ENCODE measurements at places on chromosomes 6 and 20.

DNA sequence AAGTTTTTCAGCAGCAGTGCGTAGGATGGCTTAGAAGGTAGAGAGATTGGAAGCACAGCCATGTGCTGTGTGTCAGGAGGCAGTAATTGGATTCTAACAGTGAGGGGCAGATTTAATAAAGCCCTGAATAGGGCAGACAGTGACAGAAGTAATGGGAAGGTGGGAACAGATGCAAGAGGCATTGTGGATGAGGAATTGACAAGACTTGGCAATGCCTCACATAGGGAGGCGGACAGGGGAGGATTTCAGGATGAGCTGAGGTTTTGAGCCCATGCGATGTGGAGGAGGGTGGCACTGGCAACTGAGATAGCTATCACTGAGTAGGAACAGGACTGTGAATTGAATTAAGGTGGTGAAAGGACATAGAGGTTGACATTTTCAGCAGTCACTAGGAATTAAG is 262.2 kb upstream of the FLRT3 start:
- DNase-seq, result no peak

- no peak for DNase-seq
Observed at GRCh38 chr20:33285861-33286495, 3.0 kb downstream of the BPIFB1 start.

GRCh38 chr6:33691456-33692077 is 19.9 kb downstream of the UQCC2 start:
- no peak for DNase-seq

GRCh38 chr6:159726255-159726917 is 920 bp upstream of the WTAP start:
- DNase-seq, result no peak

DNA sequence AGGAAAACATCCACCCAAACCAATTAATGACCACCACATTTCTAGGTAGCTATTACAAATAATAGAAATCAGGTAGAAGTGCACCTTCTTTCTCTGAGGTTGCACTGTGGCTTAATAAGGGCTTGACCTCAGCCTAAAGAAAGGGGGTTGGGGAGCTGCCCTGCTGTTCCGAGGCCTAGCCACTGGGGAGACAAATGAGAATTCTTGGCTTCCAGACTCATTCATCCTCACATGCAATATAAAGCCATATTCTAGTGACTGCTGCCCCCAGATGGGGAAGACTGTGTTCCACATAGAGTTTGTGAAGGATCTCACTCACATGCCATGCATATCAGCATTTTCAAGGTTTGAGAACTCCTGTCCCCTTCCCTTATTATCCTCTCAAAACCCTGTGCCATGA is 22.9 kb downstream of the SAYSD1 start:
- DNase-seq, result peak; percentile 18

DNA sequence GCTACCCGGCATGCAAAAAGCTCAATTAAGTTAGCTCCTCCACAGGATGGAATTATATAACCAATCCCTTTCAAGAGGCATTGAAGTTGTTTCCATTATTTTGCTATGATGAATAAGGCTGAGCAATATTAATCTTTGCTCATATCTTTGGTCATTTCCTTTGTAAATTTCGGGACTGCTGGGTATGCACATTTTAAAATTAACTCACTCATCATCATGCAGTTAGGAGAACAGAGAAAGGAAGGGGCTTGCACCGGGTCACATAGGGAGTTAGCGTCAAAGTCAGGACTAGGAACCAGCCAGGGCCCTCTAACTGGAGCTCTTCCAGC is 430 bp upstream of the FAM110A start:
- no peak for DNase-seq

- DNase-seq, result no peak
Observed at GRCh38 chr6:169807229-169807628, 55.8 kb downstream of the ERMARD start.

GRCh38 chr6:27161946-27162603 is 85.4 kb upstream of the PRSS16 start:
- no peak for DNase-seq

DNA sequence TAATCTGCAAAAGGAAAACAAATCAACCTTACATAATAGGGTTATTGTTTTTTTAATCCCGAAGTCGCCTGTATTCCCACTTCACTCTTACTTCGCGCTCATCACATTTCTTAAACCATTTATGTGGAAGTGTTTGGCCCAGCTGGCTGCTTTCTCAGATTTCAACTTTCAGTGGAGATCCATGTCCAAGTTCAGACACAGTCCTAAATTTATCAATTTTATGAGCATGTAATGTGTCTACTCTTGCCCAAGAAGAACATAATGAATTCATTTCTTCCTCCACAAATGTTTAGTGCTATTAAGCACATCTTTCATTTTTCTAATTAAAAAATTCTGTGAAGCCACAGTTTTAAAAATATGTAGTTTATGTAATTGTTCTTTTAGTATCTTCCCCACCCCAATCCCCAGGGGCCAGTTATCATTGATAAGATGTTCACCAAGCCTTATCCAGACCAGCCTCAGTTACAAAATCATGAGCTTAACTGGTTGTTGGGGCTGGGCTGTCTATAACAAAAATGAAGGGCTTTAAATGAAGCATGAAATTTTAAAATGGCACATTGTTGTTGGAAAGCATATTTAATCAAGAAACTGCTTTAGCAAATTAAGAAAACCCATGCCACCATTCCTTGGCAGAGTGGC is 151.7 kb downstream of the UST start:
- DNase-seq, result no peak

GRCh38 chr20:61850457-61850856 is 215.2 kb downstream of the TAF4 start:
- no peak for DNase-seq

DNA sequence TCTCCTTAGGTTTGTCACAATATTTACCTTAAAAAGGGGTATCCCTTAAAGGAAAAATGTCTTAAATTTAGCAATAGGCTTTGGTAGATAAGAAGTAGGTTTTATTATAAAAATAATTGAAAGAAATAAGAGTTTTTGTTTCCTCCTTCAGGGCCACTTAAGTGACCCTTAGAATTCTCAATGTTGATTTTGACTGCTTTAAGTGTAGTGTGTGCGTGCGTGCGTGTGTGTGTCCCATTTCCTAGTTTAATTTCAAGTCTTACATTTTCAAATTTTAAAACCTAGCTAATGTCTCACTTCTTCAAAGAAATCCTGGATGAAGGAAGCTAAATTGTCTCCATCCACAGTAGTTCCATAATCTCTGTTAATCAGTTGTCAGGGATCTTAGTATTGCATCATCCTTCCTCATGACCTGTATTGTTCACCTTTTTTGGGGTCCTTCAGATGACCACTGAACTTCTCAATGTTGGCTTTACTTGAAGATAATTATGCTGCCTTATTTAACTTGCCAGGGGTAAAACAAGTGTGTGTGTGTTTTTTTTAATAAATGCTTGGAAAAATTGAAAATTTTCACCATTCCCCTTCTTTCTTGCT is 50.7 kb upstream of the TFB1M start:
- no peak for DNase-seq

DNA sequence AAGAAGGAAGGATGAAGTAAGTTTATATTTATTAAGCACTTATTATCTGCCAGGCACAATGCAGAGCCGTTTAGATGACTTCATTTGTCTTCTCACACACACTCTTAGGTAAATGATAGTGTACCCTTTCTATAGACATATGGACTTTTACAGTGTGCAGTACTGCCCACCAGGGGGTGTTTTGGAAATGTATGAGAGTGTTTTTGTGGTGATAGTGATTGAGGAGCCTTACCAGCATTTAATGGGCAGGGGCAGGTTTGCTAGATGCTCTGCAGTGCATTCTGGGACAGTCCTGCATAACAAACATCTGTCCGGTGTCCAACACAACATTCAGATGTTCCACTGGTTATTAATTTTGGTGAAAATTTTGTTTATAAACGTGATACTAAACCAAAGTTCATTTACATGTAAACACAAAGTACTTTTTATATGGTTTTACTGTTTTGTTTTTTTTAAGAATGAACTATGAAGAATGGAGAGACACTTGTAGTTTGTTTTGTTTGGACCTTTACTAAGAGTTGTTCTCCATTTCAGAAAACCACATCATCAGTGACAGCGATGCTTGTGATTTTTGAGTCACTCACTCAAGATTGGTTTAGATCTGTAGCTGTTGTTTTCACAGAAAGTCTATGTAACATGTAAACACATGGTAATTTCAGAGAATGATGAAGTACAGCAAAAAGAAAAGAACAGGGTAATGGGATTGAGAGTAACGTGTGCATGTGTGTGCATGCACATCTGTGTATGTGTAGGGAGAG is 19.9 kb downstream of the KCNS1 start:
- DNase-seq, result no peak

DNA sequence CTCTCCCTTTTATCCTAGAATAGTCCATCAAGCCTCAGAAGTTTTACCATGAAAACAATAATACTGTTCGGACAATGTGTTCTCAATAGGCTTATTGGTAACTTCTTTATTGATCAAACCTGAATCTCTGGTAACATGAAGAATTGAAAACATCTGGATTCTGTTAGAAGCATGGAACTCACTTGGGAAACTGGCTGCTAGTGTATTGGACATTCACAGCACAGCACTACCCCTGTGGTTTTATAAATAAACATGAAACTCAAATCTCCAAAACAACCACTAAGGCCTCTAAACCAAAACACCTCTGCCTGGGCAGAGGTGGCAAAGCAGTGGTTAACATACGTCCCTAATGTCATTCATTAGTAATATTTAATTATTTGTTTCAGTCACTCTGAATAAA is 157.6 kb upstream of the KCNQ5 start:
- no peak for DNase-seq

GRCh38 chr20:4951299-4951698 is 50.0 kb downstream of the SLC23A2 start:
- DNase-seq, result no peak

- no peak for DNase-seq
Observed at GRCh38 chr6:54467384-54467783, 159.1 kb downstream of the TINAG start.

- DNase-seq, result no peak
Observed at GRCh38 chr6:138103871-138104270, 3.3 kb downstream of the PERP start.

DNA sequence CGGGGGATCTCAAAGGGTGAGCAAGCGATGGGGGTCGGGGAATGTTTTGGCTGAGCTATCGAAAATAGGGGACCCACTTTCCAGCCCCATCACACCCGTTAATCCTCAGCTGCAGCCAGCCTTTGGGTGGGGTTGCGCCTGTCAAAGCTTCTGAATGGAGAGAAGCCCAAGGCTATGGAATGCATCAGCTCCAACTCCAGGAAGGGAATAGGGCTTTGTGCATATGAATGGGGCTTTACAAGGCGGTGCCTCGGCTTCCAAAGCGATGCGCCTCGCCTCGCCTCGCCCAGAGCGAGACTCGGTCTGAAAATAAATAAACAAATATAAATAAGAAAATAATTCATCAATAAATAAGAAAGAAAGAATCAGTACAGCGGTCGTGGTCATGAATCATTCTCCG is 751.4 kb upstream of the DEFB115 start:
- no peak for DNase-seq

DNA sequence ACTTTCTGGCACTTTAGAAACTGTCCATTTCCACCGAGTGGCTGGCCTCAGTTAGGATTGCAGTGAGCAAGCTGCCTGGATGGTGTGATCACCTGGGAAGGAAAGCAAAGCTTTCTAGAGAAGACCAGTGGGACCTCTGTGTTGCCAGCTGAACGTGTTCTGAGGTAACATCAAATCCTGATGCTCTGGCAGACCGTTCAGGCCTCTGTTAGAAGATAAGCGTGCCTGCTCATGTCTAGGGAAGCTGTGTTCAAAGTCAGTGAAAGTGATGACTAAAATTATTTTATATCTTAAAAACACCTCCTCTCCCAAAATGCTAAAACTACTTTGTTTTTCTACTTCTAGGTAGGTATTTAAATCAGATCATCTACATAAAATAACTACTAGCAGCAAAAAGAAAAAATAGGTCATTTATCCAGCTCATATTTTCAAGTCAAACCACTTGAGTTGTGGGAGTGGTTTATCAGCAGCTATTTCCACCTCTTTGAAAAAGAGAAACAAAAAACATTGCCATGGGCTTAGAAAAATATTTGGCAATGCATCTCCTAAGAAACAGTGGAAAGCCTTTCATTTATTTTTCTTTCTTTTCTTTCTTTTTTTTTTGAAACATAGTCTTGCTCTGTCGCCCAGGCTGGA is 54.8 kb downstream of the CEP43 start:
- DNase-seq, result no peak

GRCh38 chr20:58001381-58001780 is 227.1 kb downstream of the ANKRD60 start:
- DNase-seq, result no peak

GRCh38 chr6:134347885-134348805 is 30.2 kb upstream of the SGK1 start:
- DNase-seq, result no peak

GRCh38 chr6:73955800-73956199 is 259.8 kb downstream of the CD109 start:
- no peak for DNase-seq

GRCh38 chr20:40446888-40447287 is 242.1 kb downstream of the MAFB start:
- DNase-seq, result no peak

- DNase-seq, result no peak
Observed at GRCh38 chr6:19860235-19860877, 23.2 kb downstream of the ID4 start.

GRCh38 chr6:149834513-149835481 is 29.4 kb downstream of the LRP11 start:
- peak; percentile 71 for DNase-seq

GRCh38 chr6:148830614-148831013 is 83.8 kb downstream of the UST start:
- no peak for DNase-seq

GRCh38 chr20:4533368-4534133 is 188.2 kb upstream of the PRND start:
- no peak for DNase-seq

- no peak for DNase-seq
Observed at GRCh38 chr6:156379392-156380289, 397.5 kb upstream of the ARID1B start.

GRCh38 chr6:24851086-24851485 is 52.4 kb upstream of the ARMH2 start:
- no peak for DNase-seq

- DNase-seq, result no peak
Observed at GRCh38 chr6:106109029-106109428, 22.9 kb downstream of the PRDM1 start.

DNA sequence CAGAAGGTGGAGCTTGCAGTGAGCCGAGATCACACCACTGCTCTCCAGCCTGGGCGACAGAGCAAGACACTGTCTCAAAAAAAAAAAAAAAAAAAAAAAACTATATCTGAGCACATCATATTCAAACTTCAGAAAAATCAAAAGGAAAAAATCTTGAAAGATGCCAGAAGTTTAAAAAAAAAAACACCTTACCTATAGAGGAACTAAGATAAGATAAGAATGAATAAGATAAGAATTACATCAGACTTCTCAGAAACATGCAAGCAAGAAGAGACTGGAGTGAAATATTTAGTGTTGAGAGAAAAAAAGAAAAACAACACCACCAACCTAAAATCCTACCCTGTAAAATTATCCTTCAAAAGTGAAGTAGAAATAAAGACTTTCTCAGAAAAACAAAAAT is 116.8 kb upstream of the ARID1B start:
- no peak for DNase-seq

Measured in neuronal stem cell (in vitro differentiated cells).